ENCODE measurements at places on chromosomes 11 and 22. TPM values are rescaled to one million over a fixed set of nuclear protein-coding genes. Genes with fewer than 3 reads are reported as not detected.

IGF2 gene
- 330 TPM for total RNA-seq

OR4D10 gene
- not detected for total RNA-seq

UBE4A gene
- total RNA-seq = 45.0 TPM

FAM111B gene
- 1.7 TPM for total RNA-seq

TREH gene
- total RNA-seq = not detected

PRR33 gene
- total RNA-seq = 1.4 TPM

OR52N4 gene
- not detected for total RNA-seq

SELENOM gene
- total RNA-seq = 238 TPM

CD3G gene
- total RNA-seq = not detected

PAMR1 gene
- total RNA-seq = 3.8 TPM

ZNRF3 gene
- total RNA-seq = 12.3 TPM

SHANK2 gene
- total RNA-seq = 4.0 TPM

All from myocyte (in vitro differentiated cells).